ENCODE measurements at places on chromosomes 1 and 21. TPM values are rescaled to one million over a fixed set of nuclear protein-coding genes. Genes with fewer than 3 reads are reported as not detected.

Gene COL6A1
- 18.8 TPM for total RNA-seq

Gene S100B
- not detected for total RNA-seq

Gene PLA2G2F
- not detected for total RNA-seq

Gene CFAP74
- 0.08 TPM for total RNA-seq

Gene PALMD
- 0.32 TPM for total RNA-seq

Gene IFFO2
- 16.2 TPM for total RNA-seq

Gene SORT1
- total RNA-seq: 3.1 TPM

Gene DYNLT5
- total RNA-seq: not detected

Gene BGLAP
- total RNA-seq: 0.46 TPM

Gene DDR2
- total RNA-seq: 0.37 TPM

Gene NUP210L
- total RNA-seq: not detected

Gene RGS5
- total RNA-seq: 0.66 TPM

Gene MX2
- total RNA-seq: 0.06 TPM

Gene PKLR
- total RNA-seq: not detected

Gene FMN2
- 5.0 TPM for total RNA-seq

Gene FCRL5
- total RNA-seq: not detected

Gene FCGR3A
- total RNA-seq: not detected

Gene NBPF15
- total RNA-seq: 22.4 TPM

Gene GUCA2B
- not detected for total RNA-seq

Gene HMGCS2
- not detected for total RNA-seq

Gene LORICRIN
- not detected for total RNA-seq

Gene PADI4
- total RNA-seq: not detected

Gene HSD3B2
- not detected for total RNA-seq

Gene HSD3B1
- not detected for total RNA-seq

Gene LSM10
- total RNA-seq: 50.3 TPM

Gene OR2L3
- not detected for total RNA-seq

Measured in A549 treated with CORT108297 at 1 μM for 4 hours (cell line).